ENCODE measurements at places on chromosomes 5 and 9.

GRCh38 chr5:74767579-74767913, 497 bp downstream of the NSA2 start:
- DNase-seq, result peak; percentile 18

DNA sequence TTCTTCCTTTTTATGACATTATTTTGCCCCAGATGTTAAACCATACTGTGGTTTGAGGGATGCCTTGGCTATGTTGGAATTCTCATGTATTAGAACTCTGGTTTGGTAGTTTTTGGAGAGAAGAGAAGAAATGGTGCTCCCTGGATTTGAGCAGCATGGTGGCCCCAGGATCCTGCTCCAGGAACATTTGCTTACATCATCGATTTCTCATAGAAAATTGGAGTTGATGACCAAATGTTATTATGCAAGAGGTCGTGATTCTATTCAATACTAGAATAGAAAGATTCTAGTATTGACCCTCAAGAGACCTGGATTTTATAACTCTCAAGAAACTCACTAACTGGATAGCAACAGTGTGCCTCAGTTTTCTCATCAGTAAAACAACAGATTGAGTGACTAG, 77.5 kb upstream of the GNAQ start:
- DNase-seq, result no peak

- no peak for DNase-seq
These were observed 139.8 kb downstream of the MPDZ start for GRCh38 chr9:13139641-13140171.

- DNase-seq, result no peak
These were observed 51.0 kb downstream of the GNAQ start for GRCh38 chr9:77980622-77981021.

DNA sequence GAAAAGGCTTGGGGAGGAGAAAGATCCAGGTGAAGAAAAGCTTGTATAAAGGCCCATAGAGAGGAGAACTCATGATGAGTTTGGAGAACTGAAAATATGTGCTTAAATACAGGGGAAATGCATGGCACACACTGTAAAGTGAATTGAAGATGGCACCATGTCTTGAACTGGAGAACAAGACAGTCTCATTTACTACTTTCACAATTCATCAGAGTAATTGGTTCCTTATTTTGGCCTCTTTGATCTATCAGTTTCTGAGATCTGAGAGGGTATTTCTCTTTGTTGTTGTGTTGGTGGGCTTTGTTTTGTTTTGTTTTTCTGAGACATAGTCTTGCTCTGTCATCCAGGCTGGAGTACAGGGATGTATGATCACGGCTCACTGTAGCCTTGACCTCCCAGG, 98.2 kb downstream of the CEMIP2 start:
- no peak for DNase-seq

- no peak for DNase-seq
These were observed 80.2 kb upstream of the PANK3 start for GRCh38 chr5:168659286-168659847.

- DNase-seq, result no peak
These were observed 132.8 kb upstream of the RETREG1 start for GRCh38 chr5:16749626-16750025.

- no peak for DNase-seq
These were observed 7.3 kb downstream of the ISCA1 start for GRCh38 chr9:86274821-86275643.

DNA sequence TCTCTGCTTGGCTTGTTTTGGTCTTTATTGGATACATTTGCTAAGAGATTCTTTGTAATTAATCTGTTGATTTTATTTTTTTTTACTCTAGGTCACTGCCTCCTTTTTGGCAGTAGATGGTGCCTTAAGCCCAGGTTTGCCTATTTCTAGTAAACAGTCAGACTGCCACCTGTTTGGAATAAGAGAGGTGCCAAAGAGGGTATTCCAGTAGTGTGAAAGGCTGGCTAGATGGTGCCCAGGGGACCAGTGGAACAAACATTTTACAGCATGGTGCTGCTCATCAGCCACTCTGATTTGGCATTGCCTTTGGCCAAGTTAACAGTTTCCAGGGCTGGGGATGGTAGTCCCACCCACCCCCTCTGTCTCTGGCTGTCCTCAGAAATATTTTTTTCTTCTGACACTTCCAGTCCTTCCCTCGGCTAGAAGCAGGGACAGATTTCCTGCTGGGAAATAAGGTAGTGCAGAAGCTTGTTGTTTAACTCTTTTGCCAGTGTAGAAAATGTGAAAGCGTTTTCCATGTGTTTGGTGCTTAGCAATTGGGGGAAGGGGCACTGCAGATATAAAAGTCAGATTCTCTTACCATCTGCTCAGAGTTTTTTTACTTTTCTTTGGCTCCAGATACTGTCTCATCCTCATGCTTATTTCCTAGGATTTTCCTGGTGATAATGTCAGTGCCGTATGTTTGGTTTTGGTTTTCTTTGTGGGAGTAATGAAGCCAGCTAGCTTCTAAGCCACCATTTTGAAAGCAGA, 36.6 kb upstream of the FBXL7 start:
- no peak for DNase-seq

GRCh38 chr5:16457853-16458252, 7.7 kb downstream of the ZNF622 start:
- peak; percentile 10 for DNase-seq

DNA sequence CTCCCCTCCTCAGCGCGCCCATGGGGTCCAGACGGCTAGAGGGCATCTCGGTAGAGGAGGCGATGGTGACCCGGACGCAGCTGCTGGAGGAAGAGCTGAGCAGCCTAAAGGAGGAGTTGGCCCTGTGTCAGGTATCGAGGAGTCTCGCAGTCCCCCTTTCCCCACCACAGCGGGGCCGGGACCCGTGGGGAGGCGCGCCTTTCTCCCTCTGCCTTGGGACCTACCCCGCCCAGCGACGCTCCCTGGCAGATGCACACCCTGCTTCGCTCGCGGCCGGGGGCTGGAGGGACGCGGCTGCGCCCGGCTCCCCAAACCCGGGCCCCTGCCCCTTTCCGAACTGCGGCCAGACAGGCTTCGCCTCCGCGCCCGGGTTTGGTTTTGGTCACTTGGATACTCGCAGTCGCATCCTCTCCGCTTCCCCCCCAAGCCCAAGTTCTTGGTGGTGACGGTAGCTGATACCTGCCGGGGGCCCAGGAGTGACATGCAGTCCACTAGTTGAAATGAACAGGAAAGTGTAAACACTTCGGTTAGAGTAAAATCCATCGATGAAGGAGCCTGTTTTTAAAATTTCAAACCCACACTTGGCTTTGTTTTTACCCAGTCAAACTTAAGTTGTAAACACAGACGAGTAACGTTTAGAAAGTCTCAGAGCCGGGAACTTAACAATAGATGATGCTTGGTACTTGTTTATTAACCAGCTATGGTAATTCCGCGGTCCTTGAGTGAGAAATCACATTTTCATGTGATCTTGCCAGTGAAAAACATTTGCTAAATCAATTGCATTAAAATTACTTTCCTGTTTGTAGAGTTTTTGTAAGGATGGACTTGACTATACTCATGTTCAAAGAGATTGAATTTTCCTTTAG, 688 bp downstream of the CNTLN start:
- DNase-seq, result no peak

DNA sequence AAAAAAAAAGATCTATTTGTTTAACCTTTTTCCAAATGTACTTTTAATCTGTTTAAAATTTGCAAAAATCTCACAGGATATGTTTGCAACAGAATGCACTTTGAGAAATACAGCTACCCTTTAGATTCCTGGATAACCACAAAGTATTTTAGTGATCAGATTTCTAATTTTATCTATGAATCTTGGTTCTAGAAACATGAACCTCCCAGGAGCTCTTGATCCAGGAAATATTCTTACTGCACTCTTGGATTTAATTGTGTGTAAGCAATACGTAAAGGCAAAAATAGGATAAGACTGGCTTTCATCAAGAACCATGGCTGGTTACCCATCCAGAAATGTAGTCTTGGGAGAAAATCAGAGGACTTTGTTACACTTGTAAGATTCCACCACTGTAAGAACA, 1581.8 kb upstream of the WWC1 start:
- no peak for DNase-seq

DNA sequence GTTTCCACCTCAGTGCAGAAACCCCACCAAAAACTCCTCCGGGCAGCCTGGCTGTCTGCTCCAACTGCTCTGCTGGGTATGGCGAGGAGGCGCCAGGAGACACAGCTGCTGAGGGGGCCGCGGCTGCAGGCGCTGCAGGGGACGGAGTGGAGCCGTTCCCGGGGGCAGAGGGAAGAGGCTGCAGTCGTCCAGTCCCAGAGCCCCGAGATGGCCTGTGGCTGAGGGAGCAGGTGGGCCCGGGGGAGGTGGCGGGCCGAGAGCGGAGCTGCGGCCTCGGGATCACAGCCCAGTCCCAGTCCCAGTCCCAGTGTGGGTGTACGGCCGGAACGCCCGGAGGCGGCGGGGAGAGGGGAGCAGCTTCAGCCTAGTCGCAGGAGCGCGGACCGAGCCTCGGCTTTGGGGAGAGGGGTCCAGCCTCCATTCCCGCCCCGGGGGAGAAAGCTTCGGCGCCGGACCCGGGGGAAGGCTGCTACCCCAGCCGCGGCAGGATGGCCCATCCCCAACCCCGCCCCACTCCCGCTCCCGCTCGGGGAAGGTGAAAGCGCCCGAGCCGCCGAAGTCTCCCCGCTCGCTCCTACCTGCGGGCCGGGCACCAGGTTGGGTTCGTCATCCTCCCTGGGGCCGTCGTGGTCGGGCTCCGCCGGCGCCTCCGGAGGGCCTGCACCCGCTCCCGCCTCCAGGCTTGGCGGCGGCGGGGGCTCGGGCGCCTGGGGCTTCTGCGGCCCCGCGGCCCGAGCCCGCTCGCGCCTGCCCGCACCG, 513 bp downstream of the FAM193B start:
- peak; percentile 25 for DNase-seq

DNA sequence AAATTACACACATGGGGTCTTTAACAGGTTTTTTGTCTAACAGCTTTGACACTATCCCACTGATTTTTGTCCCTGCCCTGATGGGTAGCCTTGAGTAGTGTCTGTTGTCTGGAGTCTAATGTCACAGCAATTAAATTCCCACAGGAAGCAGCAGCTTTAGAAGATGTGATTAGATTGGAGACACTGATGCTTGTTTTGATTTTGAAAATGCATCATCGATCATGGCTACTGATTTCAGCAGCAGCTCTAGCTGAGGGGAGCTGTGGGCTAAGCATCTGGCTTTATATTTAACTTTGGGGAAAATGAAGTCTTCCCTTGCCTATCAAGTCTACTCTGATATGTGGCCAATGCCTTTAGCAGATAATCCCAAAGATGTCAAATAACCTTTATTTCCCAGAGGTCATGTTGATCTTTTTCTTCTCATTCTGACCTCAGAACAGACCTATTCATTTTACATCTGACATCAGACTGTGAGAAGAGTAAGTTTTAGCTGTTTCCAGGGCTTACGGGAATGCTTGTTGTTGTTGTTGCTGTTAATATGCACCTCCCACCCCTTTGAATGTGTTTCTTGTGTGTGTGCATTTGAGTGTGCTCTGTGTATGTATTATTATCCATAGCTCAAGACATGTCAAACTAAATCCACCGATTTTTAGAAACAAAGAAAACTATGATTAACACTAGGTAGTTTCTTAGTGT, 704.9 kb upstream of the NUDT12 start:
- no peak for DNase-seq

DNA sequence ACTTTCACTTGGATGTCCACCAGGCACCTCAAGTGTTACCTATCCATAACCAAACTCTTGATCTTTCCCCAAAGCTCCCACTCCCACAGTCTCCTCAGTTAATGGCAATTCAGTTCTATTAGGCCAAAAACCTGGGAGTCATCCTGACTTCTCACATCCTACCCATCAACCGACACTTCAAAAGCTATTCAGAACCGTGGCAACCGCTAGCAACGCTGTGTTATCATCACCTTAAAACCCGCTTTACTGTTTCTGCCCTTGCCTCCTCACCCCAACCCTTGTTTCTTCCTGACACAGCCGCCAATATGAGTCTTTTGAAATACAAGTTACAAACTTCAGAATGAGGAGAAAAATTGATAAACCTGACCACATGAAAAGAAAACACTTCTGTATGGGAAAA, 46.5 kb downstream of the MAPKAP1 start:
- DNase-seq, result no peak

DNA sequence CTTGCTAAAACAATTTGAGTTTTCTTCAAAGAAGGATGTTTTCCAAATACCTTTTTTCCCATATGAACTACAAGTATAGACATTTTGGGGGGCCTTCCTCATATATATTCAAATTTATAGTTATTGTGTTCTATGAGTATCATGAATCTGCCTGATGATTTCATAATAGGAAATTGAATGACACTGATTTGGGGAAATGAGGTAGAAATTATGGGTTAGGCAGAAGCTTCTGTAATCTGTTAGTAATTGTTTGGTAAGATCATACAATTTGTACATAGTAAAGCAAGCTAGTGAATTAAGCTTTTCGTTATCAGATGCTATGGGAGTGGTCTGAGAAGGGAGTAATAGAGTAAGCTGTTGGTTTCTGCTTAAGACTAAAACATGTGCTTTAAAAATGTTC, 98.0 kb downstream of the TRIO start:
- no peak for DNase-seq

DNA sequence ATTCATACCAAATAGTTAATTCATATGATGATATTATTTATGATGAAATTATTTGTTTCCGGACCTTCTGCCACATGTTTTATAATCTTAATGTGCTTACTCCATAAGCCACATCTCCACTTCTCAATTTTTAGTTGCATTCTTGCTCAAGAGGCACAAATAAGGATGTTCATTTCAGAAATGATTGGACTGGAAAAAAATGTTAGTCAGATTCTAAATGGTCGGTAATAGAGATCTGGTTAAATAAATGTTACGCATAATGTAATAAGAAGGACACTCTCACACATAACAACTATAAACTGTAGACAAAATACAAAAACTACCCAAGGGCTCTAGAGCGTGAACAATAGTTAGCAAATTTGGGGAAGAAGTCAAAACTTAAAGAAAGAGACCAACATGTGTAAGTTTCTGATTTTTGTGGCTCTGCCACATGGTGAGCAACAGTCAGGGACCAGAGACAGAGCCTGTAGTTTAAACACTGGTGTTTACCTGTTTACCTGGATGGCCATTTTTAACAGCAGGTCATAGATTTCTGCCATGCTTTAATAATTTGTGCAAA, 554.3 kb upstream of the CLINT1 start:
- no peak for DNase-seq

- DNase-seq, result no peak
These were observed 46.2 kb downstream of the LHFPL2 start for GRCh38 chr5:78602400-78602799.

- DNase-seq, result no peak
These were observed 187.7 kb downstream of the DENND1A start for GRCh38 chr9:123742009-123742767.

All from activated T-cell treated with anti-CD3 and anti-CD28 coated beads for 4 hours (primary cell).